ENCODE measurements at places on chromosomes 1 and 21.

GRCh38 chr1:176205332-176205914 is 1.7 kb downstream of the COP1 start:
- DNase-seq, result peak; percentile 49

- DNase-seq, result peak; percentile 58
Measured at GRCh38 chr1:239731082-239731748, 344.8 kb downstream of the CHRM3 start.

DNA sequence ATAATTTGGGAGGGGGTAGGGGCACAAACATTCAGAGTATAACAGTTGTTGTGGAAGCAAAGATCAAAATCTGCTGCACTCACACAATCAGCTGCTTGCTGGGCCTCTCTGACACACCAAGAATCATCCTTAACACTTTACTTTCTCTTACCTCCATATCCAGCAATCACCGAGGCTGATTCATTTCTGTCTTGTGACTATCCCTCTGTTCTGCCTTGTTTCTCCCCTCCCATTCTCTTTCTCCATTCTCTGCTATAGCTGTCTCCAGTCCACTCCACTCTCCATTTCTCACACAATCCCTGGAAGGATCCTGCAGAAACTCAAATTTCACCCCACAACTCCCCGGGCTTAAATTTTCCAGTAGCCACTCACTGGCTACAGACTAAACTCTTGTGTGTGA is 91.8 kb upstream of the NGF start:
- peak; percentile 80 for DNase-seq

DNA sequence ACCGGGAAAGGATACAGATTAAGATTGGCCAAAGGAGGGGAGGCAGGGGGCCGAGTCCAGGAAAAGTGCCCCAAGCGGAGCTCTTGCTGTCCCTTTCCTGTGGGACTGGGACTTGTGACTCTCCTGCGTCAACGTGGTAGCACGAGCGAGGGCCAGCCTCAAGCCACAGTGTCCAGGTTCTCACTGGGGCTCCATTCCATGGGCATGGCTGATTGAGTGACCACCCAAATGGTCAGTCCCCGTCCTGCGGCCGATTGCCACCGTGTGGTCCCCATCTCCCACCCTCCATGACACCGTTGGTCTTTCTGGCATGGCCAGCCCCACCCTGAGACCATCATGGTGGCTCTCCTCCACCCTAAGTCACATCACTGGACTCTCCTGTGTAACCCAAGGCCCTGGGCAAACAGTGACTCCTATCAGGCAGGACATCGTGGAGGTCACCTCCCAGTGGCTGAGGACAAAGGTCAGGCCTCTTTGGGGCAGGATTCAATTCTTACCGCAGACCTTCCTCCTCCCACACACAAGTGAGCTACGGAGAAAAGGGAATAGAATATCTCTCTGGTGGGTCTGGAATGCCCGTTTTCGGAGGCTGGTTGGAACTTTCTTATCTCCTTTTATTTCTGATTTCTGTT is 8.9 kb upstream of the C1orf174 start:
- DNase-seq, result no peak

- DNase-seq, result no peak
Measured at GRCh38 chr1:71054281-71054731, 6.7 kb upstream of the PTGER3 start.

- peak; percentile 70 for DNase-seq
Measured at GRCh38 chr1:96309783-96310182, 411.8 kb upstream of the PTBP2 start.

GRCh38 chr1:18560692-18561091 is 70.0 kb upstream of the PAX7 start:
- no peak for DNase-seq

- DNase-seq, result peak; percentile 22
Measured at GRCh38 chr1:184483101-184483683, 96.4 kb downstream of the C1orf21 start.

GRCh38 chr1:36691374-36691773 is 208.7 kb upstream of the CSF3R start:
- no peak for DNase-seq

GRCh38 chr1:234686035-234686434 is 76.1 kb upstream of the IRF2BP2 start:
- DNase-seq, result peak; percentile 12

DNA sequence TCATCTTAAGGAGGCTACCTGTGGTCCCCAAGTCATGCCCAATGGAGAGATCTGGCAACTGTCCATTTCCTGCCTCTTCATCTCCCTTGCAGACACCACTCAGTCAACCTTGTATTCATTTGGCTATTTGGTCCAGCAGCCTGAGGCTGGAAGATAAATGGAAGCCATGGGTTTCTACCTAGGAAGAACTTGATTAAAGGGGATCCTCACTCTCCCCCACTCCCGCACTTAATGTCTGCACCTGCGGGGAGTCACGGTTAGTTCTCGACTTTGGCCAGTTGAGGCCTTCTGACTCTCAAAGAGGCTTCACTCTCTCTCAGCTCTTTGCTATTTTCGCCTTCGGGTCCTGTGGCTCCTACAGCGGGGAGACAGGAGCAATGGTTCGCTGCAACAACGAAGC is 8.4 kb upstream of the ATXN7L2 start:
- no peak for DNase-seq

DNA sequence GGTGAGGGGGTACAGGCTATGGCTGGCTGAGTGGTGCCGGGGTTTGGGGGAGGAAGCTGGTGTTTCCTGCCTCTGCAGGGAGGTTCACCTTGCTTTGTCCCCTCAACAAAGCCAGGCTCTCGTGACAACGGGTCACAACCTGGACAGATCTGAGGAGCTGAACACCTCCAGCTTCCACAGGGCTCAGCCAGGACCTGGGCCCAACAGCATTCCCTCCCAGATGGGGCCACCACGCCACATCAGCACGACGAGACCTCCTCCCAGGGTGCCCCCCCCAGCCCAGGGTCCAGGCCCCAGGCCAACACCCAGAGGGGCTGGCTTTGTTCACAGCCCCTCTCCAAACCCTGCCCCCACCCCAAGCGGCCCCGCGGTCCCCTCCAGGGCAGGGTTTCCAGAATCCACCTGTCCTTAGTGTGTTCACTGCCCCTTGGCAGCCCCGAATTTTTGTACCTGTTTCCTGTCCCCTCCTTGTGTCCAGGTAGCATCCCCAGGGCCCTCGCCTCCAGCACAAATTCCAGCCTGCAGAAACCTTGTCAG is 34.7 kb downstream of the UBE2G2 start:
- DNase-seq, result no peak

- DNase-seq, result peak; percentile 27
Measured at GRCh38 chr1:41101950-41102607, 80.6 kb upstream of the SLFNL1 start.

- DNase-seq, result no peak
Measured at GRCh38 chr21:33189237-33189636, 40.5 kb upstream of the IFNAR2 start.
